ENCODE measurements at places on chromosomes 4 and X.

- ATAC-seq = peak; percentile 95
These were observed 20.8 kb downstream of the USO1 start for GRCh38 chr4:75745161-75745560.

GRCh38 chr4:140826701-140827027 is 70.5 kb upstream of the TBC1D9 start:
- no peak for ATAC-seq

DNA sequence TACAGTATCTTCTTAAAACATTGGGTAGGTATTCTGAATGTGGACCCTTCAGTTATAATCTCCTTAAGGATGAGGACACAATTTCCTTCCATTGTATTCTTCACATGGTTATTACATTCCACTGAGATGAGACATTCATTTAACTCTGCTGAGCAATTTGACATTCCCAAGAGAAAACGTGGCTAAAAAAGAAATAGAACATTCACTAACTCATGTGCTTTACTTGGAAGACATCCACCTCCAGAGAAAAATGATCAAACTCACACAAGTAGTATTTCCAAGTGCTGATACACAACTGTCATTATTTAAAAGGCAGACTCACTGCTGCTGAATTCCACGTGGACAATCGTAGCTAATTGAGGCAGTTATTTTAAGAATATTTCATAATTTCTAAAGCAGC is 227.9 kb upstream of the ANKRD50 start:
- peak; percentile 56 for ATAC-seq

DNA sequence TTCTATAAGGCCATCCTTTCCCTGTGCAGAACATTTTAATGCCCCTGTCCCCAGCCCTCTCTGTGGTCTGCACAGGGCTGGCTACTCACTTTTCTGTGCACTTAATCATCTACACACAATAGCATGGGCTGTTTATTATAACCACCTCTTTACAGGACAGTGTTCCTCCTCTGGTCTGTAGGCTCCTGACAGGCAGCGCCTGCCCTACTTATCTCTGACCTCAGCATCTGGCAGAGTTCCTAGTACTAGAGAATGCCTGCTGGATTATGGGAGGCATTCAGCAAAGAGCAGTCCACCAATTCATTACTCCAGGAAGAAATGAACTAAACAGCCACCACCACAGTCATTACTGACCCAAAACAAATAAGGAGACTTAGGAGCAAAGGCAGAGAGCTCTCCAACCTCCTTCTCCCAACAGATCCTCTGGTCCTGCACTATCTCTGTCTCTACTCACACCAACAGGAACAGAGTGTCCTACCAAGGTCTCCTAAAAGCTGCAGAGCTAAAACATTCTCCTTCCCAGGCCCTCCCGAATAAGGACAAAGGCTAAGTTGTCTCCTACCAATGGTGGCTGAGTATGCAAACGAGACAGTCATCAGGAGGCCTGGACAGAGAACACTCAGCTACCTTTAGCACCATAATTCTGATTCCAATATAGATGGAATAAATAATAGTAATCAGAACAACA is 279.2 kb downstream of the QDPR start:
- no peak for ATAC-seq

DNA sequence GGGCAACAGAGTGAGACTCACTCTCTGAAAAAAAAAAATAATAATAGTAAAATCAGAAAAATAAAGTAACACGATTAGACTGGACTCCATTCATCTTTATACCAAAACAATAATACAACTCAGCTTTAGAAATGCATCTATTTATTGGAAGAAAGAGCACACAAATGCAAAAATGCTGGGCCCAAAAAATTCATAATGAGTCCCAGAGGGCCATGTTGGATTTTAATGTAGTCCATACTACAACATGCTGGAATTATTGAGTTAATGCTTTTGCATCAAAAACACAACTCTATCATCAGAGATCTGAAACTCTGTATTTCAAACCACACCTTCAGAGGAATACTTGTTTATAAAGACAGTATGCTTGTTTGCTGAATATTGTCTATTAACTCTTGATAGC is 1614.7 kb downstream of the STIM2 start:
- no peak for ATAC-seq

- no peak for ATAC-seq
These were observed 167.2 kb downstream of the KDR start for GRCh38 chr4:54958236-54958635.

DNA sequence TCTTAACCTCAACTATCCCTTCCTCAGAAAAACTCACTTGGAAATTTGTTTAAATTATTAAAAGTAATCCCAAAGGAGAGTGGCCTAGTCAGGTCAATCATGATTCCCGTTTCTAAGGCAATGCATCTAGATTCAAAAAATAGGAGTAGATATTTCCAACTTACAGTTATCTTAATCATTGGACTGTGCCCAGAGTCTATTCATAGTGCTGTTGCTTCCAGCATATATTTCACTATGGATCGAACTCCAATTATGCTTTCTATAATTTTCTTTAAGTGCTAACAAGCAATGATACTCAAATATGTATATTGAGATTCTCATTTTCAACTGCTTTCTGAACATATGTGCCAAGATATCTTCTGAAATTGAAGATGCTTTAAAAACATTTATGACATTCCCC is 229.2 kb upstream of the NWD2 start:
- no peak for ATAC-seq

DNA sequence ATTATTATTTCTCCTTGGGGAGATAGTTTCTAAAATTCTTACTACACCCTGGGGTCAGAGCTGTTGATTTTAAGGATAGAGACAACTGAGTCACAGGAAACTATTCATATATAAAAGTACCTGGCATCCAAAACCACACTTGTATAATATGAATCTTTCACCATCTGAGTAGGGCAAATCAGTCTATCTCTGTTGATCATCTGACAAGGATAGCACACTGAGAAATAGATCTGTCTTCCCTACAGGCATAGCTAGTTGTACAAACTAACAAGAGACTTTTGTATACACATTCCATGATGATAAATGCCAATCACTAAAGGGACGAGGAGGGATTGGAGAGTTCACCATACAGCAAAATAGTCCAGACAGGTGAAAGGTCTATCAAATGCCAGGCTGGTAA is 30.0 kb downstream of the PKD2 start:
- no peak for ATAC-seq

DNA sequence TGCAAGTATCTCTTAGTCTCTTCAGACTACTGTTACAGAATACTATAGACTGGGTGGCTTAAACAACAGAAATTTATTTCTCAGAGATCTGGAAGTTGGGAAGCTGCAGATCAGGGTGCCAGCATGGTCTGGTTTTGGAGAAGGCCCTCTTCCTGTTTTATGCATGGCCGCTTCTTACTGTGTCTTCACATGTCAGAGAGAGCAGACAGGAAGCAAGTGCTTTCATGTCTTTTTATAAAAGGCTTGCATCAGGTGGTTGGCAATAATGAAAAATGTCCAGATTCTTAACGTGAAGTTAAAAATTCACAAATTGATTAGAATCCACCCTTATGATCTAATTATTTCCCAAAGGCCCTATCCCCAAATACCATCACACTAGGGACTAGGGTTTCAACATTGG is 284.9 kb downstream of the RPA4 start:
- no peak for ATAC-seq

DNA sequence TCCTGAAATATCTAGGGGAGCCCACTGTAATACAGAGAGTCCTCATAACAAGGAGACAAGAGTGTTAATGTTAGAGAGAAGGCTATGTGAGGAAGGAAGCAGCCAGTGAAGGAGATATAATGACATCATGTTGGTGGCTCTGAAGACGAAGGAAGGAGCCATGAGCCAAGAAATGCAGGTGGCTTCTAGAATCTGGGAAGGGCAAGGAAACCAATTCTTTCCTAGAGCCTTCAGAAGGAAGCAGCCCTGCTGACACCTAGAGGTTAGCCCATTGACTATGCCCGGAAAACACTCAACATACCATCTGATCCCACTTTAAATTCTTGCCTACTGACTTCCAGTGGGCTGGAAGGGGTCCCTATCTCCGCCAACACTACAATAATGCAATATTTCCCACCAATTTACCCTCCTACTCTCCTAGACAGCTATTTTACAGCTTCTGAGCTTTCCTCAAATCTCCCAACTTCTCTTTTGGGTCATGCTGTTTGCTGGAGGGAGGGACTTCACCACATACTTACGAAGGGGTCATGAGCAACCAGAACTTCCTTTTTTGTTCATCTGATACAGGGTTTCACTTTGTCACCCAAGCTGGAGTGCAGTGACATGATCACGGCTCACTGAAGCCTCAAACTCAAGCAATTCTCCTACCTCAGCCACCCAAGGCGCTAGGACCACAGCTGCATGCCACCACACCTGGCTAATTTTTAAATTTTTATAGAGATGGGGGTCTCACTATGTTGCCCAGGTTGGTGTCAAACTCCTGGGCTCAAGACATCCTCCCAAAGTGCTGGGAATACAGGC is 25.2 kb upstream of the G3BP2 start:
- no peak for ATAC-seq

DNA sequence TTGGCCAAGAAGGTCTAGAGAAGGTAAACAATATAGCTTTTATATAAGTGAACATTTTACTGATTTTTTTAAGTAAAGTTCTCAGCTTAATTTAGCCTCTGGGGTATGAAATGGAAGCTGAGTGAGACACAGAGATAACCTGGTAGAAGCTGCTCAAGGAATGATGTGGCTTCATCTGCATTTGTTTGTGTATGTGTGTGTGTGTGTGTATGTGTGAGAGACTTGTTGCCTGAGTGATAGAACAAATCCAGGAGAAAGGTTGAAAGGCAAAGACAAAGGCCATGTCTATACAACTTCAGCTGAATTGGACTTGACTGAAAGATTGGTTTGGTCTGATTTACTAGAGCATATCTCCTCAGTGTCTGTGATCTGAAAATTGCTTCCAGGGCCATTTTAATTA is 63.6 kb downstream of the PCDH7 start:
- ATAC-seq = no peak

DNA sequence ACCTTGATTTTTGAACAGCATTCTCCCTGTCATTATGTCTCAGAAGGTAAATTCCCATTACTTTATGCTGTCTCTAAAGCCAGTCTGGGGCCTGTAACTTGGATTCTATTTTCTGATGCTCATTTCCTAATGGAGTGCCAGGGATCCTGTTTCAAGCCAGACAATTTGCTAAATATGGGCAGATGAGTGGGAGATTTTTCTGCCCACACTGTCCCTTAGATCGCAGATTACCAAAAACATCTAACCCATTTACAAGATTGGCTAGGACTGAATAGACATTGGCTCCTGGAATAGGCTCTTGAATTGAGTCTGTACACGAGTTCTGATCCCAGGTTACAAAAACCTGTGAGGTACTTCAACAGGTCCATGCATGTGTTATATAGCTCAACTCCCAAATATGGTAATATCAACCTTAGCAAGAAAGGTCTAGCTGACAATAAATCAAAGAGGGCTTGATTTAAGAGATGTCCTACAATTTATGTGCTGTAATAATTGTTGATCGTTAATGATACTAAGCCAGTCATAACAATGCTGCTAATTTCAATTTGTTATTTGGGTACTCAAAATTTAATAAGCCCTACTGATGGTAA is 5.7 kb downstream of the GPC3 start:
- ATAC-seq = no peak

DNA sequence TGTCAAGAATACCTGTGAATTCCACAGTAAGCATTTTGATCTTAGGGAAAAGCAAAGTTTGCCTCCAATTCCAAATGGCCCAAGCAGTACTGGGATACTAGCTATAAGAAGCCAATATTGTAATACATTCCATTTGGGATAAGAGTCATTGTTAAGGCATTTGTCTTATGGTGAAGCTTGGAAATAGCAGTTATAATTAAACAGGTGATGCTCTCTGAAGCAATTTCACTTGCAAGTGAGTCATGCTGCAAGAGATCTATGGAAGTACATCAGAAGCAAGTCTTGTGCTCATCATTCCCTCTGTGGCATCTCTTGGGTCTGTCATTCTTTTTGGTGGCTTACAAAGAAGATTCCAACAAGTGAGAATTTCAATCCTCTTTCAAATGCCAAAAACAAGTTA is 386.4 kb upstream of the RPS6KA3 start:
- no peak for ATAC-seq

GRCh38 chr4:87559090-87559837 is 30.1 kb upstream of the SPARCL1 start:
- no peak for ATAC-seq

- ATAC-seq = peak; percentile 53
These were observed 60.7 kb upstream of the S100G start for GRCh38 chrX:16589211-16589610.

DNA sequence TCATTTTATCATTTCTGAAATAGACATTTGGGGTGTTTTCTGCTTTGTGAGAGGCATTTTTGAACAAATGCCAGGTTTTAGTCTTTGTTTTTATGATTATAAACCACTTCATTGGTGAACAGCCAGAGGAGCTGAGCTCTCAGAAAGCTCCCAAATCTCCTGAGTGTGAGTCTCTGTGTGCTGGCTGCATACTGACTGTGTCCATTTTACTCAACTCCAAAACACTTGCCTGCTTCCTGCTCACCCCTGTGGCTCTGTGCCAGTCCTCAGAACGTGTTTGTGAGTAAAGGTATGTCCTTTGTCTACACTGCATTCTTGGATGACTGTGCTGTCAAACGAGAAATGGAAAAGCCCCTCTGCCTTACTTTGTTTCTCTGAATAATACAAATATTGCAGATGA is 5.4 kb upstream of the LRAT start:
- peak; percentile 74 for ATAC-seq

DNA sequence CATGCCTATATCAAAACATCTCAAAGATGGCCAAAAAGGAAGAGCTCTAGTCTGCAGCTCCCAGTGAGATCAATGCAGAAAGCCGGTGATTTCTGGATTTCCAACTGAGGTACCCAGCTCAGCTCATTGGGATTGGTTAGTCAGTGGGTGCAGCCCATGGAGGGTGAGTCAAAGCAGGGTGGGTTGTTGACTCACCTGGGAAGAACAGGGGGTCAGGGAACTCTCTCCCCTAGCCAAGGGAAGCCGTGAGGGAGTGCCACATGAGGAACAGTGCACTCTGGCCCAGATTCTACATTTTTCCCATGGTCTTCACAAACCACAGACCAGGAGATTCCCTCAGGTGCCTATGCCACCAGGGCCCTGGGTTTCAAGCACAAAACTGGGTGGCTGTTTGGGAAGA is 57.3 kb upstream of the FGF16 start:
- ATAC-seq = no peak

- no peak for ATAC-seq
These were observed 1.2 kb downstream of the DCAF4L1 start for GRCh38 chr4:41982716-41983115.

GRCh38 chrX:28649541-28649940 is 62.3 kb downstream of the IL1RAPL1 start:
- no peak for ATAC-seq

GRCh38 chrX:22095286-22095685 is 63.2 kb downstream of the PHEX start:
- ATAC-seq = no peak

- no peak for ATAC-seq
These were observed 45.9 kb upstream of the FSTL5 start for GRCh38 chr4:162209706-162210105.

DNA sequence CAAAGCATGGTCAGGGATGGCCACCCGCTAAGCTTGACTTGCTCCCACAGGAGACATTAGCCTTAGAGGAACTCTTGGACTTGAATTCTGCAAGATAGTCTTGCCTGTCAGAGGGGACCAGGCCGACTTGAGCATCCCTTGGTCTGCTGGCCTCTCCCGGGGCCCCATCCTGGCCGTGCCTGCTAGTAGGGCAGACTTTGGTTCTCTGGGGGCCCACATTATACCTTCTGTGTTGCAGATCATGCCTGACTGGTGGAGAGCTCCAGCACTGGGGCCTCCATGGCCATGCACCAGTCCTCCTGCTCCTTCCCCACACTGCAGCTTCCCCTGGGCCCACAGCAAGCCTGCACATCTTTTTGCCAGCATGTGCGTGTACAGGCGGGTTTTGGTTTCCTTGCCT is 46.5 kb downstream of the DACH2 start:
- ATAC-seq = no peak

- no peak for ATAC-seq
These were observed 38.8 kb downstream of the TBCK start for GRCh38 chr4:106277140-106277675.
